ENCODE measurements at places on chromosomes 2 and 18.

- DNase-seq, result no peak
Observed at GRCh38 chr2:101023327-101024107, 21.4 kb downstream of the RPL31 start.

GRCh38 chr18:23812546-23813440 is 123.5 kb downstream of the LAMA3 start:
- no peak for DNase-seq

- no peak for DNase-seq
Observed at GRCh38 chr2:8457092-8457481, 224.8 kb upstream of the ID2 start.

DNA sequence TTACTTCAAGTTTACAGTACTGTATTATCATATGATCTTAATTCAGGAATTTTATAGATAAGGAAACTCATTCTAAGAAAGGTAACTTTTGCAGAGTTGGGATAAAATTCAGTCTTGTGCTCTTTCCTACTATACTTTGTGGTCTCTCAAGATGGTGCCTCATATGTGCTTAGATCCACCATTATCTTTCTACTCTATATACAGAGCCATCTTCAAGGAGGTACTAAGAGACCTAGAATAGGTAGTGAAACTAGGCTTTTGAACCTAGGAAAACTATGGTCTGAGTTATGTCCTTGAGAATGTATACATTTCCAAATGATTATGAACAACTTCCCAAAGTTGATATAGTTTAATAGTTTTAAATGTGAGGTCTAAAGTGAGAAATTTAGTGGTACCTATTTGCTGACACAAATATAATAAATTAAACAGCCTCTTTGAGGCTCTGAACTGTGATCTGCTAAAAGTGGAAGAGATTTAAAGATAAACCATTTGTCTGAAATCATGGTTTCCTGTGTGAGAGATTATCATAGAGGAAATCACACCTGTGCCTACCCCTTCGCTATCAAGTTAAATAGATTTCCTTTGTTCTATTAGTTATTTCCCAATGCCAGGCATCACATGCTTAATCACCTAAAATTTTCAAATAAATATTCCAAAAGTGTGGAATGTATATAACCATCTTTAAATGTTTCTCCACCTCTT is 27.2 kb downstream of the ACAA2 start:
- DNase-seq, result no peak

DNA sequence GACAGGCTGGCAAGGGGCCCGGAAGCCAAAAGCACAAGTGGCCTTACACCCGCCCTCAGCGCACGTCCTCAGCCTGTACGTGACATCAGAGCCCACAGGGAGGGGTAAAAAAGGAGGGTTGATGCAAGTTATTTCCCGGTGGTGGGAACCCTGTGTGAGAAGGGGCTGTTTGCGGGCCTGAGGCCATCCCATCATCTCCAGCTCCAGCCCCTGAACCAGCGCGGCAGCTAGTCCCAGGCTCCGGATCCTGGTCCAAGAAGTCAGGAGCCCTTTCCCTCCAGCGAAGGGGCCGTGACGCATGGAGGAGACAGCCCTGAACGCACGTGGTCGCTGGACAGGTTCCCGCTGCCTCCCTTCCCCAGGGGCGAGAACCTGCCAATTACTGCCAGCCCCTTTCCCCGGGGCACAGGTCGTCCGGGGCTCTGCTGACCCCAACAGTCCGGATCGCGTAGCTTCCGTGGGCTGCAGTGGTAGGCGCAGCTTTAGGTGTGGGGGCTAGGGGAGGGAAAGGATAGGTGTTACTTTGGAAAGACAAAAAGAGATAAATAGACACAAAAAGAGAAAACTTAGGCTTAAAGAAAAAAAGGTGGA is 1.3 kb upstream of the LRP2 start:
- DNase-seq, result no peak

GRCh38 chr2:202426751-202427150 is 50.6 kb downstream of the BMPR2 start:
- no peak for DNase-seq

DNA sequence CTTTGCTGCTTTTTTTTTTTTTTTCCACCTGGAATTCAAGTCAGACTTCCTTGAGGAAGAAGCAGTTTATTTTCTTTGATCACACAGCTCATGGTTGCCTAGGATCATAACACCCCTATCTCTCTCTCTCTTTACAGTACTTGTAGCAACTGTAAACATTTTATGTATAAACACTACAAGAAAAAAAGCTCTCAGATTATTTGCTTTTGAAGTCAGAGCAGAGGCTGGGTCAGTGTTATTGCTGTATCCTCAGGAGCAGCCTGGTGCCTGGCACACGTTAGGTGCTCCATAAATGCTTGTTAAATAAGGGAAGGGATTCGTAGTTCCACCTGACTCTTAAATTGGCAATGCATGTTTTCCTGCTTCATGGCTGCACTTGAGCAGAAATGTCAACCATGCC is 221.2 kb downstream of the TGIF1 start:
- DNase-seq, result no peak
